ENCODE measurements at places on chromosomes 11 and 22.

DNA sequence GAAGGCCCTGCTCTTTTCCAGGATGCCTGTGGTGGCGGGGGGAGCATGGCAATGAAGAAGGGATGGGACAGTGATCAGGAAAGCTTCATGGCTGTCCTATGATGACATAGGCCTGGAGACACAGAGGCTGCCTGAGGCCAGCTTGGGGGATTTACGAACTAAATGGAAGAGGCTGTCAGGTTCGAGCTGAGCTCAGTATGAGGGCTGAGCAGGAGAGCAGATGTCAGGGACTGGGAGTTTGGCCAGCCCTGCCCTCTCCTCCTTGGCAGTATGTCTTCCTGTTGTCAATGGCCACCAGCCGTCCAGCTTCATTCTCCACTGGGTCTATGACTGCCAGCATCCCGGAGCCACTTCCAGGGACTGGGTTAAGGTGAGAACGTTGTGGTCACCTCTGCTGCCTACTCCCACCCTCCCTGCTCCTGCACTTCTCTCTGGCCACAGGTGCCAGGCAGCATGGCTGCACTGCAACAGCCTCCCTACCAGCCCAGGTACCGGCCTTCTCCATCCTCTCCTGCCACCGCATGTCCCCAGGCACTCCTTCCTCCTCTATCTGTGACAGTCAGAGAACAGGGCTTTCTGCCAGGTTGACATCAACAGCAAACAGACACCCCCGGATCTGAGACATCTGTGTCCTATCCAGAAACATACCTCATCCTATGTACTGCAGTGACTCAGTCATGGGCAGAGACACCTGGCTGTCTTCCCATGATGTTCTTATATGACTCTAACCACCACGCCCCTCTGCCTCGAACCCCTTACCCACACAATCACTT is 75.1 kb downstream of the KIRREL3 start:
- DNase-seq = no peak

- DNase-seq = no peak
These were observed 24.4 kb upstream of the TXNRD2 start for GRCh38 chr22:19965771-19966709.

GRCh38 chr11:31798554-31799434 is 12.3 kb downstream of the PAX6 start:
- no peak for DNase-seq

DNA sequence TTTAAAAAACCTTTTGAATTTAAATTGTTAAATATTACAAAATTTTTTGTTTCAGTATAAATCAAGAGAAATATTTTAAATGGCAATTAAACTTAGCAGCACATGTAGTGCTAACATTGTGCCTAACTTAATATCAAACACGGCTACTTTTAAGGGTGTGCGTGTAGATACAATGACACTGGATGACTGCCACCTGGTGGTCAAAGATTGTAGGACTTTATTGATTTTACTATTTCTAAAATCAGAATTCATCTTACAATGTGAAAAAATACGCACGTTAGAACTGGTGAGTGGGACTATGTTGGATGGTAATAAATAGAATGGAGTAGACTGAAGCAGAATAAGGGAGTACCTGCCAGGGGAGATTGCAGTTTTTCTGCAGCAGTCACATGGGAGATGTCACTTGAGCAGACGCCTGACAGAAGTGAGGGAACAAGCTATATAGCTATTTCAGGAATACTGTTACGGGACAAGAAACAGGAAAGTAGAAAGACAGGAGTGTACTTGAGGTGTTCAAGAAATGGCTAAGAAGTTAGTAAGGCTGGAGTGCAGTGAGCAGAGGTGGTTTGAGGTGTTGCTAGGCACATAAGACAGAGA is 52.9 kb downstream of the UVRAG start:
- DNase-seq = peak; percentile 50

DNA sequence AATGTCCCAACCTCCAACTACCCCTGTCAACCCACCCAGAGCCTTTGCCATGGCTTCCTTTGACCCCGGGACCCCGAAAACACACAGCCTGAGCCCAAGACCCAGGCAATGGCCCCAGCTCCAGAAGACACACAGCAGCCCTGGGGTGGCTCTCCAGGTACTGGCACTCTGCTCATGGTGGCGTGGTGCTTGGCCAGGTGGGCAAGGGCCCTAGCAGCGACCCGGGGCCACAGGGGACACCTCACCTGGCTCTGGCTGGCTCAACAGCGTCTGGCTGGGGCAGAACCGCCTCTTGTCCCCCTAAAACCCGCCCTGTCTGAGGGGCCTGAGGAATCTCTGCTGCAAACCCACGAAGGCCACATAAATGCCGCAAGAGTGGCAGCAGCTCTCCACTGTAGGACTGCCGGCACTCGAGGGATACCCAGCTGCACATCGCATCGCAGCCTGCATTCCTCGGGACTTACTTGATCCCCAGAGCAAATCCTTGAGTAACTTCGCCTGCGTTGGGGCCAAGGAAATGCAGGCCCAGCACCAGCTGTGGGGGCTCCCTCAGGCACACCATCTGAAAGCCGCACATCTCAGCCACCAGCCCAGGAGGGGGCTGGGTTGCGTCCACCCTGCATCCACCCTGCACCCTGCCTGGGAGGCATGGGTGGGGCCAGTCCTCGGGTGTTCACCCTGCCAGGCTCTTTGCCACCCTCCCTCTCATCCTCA is 23.1 kb upstream of the GNB1L start:
- no peak for DNase-seq

DNA sequence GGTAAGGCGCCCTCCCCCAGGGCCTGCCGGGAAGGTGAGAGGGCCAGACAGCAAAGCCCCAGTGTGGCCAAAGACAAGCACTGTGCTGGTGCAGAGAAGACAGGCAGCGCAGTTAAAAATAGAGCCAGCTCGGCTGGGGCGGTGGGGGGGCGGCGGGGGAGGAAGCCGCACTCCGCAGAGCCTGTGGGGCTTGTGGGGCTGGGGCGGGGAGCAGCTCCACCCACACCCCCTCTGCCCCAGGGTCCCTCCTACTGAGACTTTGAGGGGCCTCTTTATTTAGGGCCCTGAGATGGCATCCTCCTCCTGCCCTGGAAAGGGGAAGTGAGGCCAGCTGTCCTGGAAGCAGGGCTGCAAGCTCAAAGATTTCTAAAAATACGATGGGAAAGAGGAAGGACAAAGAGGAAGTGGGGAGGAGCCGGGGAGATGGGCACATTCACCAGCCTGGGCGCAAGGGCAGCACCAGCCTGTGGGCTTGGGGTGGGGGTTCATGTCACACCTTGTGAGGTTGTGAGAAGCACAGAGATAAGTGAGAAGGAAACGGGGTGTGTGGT is 2.6 kb downstream of the CYTH4 start:
- DNase-seq = peak; percentile 64

- no peak for DNase-seq
These were observed 33.8 kb downstream of the PRDM10 start for GRCh38 chr11:129968591-129969419.

DNA sequence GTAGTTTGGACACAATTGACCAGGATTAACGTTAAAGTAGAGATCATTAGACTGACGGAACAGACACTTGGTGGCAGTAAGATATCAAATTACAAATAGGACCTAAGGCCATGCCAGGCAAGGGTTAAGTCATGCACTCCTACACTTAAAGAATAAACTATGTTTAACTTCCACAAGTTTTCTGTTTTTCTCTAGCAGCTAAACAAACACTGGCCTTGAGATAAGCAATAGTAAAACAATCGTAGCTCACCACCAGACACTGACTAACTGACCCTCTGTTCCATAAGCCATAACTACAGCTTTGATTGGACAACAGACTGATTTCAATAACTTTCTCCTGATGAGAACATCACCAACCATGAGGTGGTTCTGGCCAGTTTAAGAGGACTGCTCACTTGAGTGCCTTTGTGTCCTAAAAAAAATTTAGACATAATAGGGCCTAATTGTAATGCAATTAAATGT is 2.0 kb upstream of the CEP126 start:
- no peak for DNase-seq

DNA sequence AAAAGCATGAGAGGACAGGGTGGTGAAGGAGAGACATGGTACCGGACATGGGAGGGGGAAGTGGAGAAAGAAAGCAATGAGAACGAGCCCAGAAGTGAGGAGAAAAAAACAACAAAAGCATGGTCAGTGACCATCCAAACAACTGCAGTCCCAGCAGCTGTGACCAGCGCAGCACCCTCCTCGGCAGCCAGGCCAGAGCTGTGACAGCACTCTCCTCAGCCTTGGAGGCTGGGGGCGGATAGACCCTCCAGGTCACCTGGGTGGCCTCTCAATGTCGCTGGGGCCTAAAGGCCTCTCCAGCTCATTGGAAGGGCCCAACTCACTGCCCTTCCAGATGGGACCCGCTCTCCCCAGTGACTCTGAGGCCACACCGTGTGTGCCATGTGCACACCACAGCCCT is 103.3 kb downstream of the MED15 start:
- no peak for DNase-seq

DNA sequence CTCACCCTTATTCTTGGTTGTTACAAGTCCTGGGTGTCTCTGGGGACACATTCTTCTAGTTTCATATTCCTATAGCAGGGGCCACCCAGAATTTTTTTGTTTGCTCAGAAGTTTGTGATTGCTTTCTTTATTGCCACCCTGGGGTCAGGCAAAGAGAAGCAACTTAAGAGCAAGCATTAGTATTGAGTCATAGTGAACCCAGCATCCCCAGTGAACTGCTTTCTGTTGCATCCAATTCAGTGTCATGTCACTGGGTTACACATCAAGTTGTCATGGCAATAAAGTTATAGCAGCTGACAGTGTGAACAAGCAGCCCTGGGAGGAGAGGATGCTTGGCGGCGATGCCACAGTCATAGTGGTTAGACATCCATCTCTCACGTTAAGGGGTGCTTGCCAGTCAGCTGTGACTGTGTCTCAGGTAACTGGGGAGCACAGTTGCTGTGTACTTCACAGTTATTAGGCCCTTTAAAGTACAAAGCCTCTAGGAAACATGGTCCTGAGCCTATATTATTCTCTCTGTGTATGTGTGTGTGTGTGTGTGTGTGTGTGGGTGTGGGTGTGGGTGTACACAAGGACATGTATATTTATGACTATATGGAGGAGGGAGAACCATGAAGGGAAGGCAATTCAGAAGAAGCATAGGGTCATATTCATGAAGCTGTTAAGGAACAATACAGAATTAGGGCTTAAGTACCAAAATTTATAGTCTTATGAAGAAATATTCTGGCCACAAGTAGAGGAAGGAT is 52.5 kb downstream of the TRIM44 start:
- DNase-seq = no peak

- DNase-seq = no peak
These were observed 115.4 kb upstream of the OR4B1 start for GRCh38 chr11:48101044-48101733.

- DNase-seq = no peak
These were observed 1074.3 kb downstream of the BRD1 start for GRCh38 chr22:48753381-48753730.

DNA sequence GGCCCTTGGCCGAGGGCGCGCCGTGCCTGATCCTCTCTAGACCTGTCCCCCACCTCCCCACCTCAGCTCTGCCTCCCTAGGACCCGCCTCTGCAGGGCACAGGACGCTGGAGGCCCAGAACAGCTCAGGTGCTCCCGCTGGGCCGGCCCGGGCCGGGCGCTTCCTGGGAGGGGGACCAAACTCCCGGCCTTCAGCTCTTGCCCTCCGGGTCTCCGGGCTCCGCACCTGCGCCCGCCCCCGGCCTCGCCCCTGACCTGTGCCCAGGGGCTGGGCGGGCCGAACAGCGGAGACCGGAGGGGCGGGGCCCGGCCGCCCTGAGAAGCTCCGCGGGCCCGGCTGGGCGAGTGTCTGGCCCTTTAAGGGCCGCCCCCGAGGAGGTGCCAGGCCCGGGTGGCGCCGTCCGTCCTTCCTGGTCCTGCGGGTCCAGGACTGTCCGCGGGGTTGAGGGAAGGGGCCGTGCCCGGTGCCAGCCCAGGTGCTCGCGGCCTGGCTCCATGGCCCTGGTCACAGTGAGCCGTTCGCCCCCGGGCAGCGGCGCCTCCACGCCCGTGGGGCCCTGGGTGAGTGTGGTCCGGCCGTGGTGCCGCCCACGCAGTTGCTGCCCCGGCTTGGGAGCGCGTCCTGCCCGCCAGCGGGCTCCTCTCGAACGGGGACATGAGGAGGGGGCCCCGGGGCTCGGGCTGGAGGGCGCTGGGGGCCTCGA is at the start of gene SSH3:
SSH3 (plus strand) TSS at position 399 of the 703 bp plus-strand sequence; CDS start at position 495, 96 bp downstream.
- DNase-seq = peak; percentile 41

- DNase-seq = no peak
These were observed 728.0 kb downstream of the DLG2 start for GRCh38 chr11:84899134-84899533.

GRCh38 chr11:58524232-58525036 is 16.5 kb upstream of the OR5B21 start:
- DNase-seq = peak; percentile 37

DNA sequence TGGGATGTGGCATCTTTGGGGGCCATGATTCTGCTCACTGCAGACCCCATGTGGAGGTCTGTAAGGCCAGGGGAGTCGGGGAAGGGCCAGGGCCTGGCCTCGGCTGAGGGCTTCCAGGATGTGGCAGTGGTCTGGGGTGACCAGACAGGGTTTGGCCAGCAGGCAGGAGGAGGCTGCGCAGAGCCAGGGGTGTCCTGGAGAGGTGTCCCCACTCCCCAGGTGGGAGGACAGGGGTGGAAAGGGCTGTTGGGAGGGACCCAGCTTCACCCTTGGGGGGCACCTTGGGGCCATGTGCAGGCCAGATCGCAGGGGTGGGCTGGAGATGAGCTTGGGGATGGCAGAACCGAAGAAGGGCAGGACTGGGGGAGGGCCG is 3.4 kb downstream of the PANX2 start:
- no peak for DNase-seq

DNA sequence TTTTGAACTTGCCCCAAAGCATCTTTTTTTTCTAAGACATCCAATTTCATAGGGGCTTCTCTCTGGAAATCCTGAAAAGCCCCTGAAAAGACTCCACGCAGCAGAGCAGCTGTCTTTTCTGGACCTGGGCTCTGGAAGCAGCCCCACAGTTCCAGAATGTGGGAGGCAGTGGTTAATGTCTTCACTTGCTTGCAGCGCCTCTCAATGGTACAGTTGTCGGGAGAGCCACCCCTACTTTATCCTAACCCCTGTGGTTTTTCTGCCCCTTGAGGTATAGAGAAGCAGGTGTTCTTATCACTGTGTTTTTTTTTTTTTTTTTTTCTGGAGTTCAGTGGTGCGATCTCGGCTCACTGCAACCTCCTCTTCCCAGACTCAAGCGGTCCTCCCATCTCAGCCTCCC is 83.4 kb upstream of the SORL1-AS1 start:
- DNase-seq = no peak

- DNase-seq = no peak
These were observed 777.6 kb downstream of the TBC1D22A start for GRCh38 chr22:47540011-47540410.

DNA sequence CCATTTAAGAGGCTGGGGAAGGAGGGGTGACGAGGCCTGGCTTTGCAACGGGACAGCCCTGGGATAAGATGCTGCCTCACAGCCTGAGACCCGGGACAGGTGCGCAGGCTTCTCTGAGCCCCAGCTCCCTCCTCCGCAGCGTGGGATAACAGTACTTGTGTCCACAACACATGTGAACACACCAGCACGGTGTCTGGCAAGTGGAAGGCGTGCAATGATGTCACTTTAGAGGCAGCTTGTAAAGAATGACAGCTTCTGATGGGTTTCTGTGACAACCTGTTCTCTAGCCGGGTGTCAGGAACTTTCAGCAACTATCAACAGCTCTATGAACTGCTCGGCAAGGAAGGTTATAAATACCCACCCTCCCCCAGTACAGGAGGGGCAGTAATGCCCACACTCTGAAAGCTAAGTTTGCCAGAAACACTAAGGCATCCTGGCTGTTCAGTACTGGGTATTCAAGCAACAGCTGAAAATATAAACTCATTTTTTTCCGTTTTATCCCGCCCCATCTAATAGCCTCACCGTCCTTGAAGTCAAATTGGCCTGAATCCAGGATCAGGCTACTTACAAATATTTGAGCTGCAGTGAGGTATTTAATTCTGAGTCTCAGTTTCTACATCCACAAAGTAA is 59.7 kb downstream of the MYH9 start:
- DNase-seq = no peak

- DNase-seq = no peak
These were observed 1.4 kb downstream of the TNNI2 start for GRCh38 chr11:1839924-1840779.

All from activated gamma-delta T cell treated with Interleukin-2 at 50 U/mL for 16 hours (primary cell).